ENCODE measurements at places on chromosomes 3 and 15.

DNA sequence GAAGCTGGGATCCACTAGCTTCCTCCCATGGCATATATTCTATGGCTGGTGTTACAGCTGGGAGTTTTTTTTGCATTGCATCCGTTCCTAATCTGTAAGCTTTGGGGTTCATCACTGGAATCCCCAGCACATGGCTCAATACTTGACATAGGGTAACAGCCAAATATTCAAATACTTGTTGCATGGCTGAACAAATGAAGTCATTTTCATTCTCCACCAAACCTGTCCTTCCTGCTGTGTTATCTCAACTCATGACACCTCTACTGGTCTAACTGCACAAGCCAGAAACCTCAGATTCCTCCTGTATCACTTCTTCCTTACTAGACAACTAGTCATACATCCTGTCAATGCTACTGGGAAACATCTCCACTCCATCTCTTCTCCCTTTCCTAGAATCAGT, 43.4 kb downstream of the ST3GAL6 start:
- no peak for DNase-seq

- DNase-seq, result no peak
Measured at GRCh38 chr3:127652246-127652995, 20.3 kb upstream of the ABTB1 start.

DNA sequence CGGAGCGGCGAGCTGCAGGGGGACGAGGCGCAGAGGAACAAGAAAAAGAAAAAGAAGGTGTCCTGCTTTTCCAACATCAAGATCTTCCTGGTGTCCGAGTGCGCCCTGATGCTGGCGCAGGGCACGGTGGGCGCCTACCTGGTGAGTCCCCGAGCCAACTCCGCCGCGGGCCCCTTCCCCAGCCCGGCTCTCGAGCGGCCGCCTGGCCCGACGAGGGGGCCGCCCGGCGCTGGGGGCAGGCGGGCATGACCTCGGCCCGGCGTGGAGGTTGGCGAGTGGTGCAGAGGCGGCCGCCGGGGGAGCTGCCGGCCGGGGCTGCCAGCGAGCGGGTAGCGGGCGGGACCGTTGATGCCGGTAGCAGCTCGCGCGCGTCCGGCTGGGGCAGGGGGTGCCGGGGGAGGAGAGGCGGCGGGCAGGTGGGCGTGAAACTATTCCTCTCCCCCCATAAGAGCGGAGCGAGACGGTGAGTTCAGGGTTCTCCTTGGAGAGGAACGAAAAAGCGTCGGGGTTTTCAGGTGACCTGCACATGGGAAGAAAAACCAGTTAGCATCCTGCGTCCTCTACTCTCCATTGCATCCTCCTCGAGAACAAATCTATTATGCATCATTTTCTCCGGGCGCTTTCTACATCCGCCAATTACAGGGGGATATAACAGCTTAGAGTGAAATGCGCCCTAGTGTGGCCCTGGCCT, 585 bp downstream of the SLCO3A1 start:
- no peak for DNase-seq

DNA sequence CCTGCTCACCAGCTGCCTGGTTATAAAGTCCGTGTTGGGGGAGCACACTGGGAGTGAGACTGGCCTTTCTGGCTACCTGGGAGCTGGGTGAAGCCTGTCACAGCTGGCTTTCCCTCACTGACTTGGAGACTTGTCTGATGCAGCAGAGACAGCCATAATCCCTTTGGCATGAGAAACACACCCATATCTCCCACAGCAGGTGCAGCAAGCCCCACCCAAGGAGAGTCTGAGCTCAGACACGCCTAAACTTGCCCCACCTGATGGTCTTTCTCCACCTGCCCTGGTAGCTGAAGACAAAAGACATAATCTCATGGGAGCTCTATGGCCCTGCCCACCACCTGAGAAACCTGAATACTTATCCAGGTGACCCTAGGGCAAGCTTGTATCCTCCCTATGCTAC, 54.8 kb downstream of the NMD3 start:
- peak; percentile 93 for DNase-seq

DNA sequence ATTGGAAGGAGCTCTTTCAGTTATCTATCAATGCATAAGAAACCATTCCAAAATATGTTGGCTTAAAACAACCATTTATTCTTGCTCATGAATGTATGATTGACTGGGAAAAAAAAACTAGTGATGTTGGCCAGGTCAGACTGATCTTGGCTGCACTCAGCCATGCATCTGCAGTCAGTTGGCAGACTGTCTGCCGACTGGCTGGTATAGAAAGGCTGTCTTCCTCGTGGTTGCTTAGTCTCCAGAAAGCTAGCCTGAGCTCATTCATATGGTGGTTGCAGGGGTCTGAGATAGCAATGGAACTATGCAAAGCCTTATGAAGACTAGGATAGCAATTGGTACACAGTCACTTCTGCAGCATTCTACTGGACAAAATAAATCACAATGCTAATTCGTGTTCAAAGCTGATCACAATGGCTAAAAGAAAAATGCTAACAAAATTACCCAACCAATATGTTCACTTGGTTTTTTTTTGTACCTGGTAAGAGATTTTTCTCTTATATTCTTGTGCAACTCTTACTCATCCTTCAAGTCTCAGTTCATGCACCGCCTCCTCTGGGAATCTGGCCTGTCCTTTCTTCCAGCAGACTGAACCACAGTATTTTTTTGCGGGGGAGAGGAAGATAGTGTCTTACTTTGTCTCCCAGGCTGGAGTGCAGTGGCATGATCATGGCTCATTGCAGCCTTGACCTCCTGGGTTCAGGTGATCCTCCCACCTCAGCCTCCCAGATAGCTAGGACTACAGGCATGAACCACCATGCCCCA, 126.8 kb downstream of the KCNAB1 start:
- no peak for DNase-seq

DNA sequence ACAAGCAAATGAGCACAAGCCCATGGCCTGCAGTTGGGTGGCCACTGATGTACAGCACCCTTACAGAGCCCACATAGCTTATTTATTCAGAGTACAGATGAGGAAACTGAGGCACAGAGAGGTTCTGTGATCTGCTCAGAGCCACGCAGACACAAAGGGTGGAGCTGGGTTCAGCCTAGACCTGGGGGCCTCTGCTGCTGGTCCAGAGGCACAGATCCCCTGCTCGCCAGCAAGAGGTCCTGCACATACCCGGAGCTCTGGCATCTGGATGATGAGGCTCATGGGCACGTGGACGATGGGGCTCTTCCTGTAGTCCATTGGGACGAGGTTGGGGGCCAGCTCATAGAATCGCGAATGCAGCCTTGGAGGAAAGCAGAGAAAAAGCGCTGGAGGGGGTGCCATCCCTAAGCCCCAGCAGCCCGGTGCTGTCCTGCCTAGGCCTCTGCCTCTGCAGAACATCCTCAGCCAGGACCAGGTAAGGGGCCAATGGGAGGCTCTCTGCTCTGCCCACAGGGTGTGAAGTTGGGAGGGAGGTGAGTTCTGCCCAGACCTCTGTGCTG, 18.6 kb downstream of the SH2D7 start:
- DNase-seq, result no peak

GRCh38 chr15:91200101-91200754, 100.2 kb downstream of the SV2B start:
- no peak for DNase-seq

DNA sequence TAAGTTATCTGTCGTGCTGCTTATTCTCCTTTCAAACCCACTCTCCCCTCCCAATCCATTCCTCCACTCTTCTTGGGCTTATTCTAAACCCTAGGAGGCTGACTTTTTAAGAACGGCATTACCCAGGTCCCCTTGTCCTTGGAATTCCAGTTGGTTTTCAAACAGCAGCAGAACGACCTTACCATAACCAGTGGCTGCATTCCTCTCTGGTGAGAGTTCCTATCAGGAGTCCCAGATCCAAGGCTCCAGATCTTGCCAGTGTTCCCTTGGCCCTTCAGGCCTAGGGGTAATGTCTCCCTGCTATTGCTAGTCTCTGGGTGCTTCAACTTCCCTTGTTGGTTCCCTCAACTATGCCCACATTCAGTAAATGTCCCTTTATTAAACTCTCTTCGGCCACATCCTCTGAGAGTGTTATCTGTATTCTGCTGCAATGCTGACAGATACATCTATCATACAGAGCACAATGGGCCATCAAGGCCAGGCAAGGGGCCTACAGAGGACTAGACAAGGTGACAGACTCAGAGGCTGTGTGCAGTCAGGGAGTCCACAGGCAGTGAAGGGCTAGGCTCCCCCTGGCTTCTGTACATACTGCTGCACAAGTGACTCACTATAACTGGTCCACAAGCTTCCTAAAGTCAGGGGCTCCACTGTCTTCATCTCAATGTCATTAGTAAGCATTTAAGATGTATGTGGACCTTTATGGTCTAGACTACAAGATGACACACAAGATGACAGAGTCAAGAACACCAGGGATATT, 10.1 kb downstream of the LYSMD2 start:
- DNase-seq, result no peak

- no peak for DNase-seq
Measured at GRCh38 chr3:12751571-12751970, 7.5 kb downstream of the TMEM40 start.

DNA sequence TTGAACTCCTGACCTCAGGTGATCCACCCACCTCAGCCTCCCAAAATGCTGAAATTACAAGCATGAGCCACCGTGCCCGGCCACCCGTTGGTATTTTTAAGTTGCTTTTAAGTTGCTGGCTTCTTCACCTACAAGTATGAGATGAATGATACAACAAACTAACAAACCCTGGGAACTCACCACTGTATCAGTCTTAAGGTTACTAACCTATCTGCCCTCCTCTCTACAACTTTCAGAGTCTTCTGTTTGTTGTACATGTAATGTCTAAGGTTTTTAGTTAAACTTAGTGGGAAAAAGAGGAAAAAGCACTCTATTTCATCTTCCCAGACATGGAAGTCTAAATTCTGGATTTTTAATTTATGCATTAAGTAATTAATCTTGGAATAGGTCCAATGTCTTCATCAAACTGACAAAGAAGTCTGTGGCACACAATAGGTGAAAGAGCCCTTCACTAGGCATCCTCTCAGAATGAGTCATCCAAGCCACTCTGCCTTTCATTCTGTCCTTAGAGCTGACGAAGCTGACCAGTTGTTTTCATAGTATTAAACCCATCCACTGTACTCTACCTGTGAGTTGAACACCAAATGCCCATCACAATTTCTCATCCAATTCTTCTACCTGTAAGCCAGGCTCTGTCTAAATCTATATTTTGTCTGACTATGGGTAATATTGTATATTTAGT, 936.1 kb downstream of the TUSC7 start:
- DNase-seq, result no peak

DNA sequence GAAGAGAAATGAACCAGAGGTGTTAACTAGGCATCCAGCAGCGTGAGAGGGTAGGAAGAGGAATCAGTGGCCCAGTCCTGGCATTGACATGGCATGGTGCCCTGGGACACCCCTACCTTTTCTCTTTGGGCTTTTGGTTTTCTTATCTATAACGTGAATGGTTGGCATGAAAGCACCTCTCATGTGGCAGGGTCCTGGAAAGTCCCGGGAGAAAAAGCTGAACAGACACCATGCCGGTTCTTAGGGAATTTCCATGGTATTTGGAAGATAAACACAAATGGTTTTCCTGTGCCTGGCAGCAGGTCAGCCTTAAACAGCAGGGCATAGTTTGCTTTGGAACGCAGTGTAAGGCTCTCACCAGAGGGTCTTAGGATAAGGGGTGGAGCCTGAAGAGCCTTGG, 15.4 kb downstream of the ARNT2 start:
- no peak for DNase-seq

Measured in NCI-H2107 (cell line).